ENCODE measurements at places on chromosomes 16 and 17.
A peak's percentile ranks its signal among the peaks of the same experiment; 100 is the strongest.

- peak; percentile 69 for DNase-seq
These were observed at the start of gene SPATA32 for GRCh38 chr17:45261577-45262515. TSS of gene SPATA32 (minus strand) at chr17:45262094. CDS start at chr17:45262016, 78 bp downstream.

DNA sequence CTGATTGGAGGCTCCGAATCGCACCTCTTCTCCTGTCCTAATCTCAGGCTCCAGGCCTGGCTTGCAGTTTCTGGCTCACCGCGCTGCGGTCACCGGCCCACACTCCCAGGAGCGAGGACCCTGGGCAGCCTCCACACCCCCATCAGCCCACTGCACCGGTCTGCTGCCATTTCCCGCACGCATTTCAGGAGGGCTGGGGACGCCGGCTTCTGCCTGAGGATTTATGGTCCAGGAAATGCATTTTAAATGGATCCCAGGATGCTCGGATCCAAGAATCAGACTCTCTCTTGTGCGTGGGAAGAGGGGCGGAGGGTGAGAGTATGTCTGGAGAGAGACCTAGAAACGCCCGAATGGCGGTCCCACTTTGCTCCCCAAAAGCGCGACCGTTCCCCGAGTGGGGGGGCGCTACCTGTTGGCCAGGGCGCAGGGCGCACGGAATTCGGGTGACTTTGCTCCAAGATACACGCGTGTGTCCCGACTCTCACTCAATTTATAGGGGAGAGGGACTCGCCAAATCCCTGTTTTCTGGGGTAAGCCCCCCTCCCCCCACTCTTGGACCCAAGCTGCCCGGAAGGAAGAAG is 817 bp upstream of the JPH3 start:
- no peak for DNase-seq

DNA sequence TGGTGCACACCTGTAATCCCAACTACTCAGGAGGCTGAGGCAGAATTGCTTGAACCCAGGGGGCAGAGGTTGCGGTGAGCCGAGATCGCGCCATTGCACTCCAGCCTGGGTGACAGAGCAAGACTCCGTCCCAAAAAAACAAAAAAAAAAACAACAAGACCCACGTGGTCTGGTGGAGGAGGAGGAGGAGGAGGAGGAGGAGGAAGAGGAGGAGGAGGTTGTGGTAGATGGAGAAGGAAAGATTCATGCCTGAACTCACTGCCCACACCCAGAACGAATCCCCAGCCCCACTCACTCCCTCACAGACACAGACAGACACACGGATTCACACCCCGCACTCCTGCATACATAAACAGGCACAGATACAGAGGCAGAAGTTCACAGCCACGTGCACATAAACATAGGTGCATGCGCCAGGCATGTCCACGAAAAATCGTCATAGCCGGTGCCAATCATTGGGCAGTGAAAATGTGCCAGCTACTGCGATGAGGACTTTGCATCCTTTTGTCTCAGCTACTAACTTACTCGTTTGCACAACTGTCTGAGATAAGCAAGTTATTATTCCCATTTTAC is 138.5 kb downstream of the WSCD1 start:
- no peak for DNase-seq

DNA sequence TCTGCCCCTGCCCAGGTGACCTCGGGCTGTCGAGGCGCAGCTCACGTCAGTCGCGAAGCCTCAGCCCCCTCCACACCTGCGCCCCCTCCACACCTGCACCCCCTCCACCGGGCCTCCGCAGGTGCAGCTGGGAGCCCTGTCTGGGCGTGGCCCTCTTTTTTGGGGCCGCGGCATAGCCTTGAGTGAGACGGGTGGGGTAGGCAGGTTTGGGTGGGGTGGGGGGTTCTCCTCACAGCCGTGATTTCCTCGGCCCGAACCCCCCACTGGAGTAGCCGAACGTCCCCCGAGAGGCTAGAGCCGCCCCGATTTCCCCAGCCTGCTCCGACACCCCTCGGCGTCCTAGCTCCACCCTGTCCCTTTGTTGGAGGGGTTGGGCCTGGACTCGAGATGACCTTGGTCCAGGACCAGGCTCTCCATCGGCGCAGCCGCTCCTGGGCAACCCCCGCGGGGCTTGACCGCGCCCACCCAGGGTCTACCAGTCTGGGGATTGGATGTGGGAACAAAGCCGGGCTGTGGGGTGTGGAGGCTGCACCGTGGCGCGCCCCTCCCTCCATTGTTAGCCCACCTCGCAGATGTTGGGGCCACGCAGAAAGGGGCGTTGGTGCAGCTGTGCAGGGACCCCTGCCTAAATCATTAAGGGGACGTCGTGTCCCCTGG is 626 bp downstream of the TUBB3 start:
- no peak for DNase-seq

DNA sequence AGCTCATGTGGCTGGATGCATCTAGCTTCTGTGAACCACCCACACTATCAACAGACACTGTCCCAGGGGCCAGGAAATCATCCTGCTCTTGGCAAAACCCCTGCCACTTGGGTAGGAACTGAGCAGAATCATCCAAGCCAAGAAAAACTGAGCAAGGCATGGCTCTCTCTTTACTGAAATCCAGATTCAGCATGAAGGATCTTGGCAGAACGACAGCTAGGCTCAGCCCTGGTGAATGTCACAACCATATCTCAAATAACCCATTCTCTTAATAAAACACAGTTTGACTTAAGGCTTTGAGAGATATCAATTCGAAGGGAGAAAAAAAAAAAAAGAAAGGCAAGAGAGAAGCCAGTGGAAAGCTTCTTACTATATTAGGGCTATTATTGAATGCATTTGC is 72.2 kb downstream of the MAF start:
- DNase-seq, result no peak

- DNase-seq, result no peak
These were observed 21.8 kb upstream of the ZFHX3 start for GRCh38 chr16:73069581-73070262.

GRCh38 chr16:4372001-4372577 is 441 bp downstream of the VASN start:
- no peak for DNase-seq

- DNase-seq, result peak; percentile 68
These were observed 430 bp downstream of the AMFR start for GRCh38 chr16:56424791-56425438.

DNA sequence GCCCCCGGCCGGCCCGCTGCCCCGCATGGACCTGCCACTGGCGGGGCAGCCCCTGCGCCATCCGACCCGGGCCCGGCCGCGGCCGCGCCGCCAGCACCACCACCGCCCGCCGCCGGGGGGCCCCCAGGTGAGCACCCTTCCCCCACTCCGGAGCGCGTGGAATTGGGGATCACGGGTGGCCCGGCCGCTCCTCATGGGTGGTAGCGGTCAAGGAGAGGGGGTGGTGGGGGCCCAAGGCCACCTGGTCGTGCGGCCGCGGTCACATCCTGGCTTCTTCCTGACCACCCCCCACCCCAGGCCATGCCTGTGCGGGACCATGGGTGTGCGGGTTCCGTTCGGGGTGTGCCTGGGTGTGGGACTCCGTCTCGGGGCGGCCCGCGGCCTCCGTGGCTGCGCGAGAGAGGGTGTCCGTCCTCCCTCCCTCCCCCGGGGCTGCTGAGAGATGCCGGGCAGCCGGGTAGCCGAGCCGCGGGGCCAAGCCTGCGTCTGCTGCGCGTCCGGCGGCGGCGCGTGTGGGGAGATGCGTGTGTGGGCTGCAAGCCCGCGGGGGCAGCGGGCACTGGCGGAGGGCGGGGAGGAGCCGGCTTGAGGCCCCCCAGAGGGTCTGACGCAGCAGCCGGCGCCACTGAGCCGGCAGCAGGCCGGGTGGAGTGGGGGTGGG is 6.8 kb downstream of the ACD start:
- DNase-seq, result no peak

- DNase-seq, result no peak
These were observed 20.6 kb upstream of the CA4 start for GRCh38 chr17:60129164-60129563.

DNA sequence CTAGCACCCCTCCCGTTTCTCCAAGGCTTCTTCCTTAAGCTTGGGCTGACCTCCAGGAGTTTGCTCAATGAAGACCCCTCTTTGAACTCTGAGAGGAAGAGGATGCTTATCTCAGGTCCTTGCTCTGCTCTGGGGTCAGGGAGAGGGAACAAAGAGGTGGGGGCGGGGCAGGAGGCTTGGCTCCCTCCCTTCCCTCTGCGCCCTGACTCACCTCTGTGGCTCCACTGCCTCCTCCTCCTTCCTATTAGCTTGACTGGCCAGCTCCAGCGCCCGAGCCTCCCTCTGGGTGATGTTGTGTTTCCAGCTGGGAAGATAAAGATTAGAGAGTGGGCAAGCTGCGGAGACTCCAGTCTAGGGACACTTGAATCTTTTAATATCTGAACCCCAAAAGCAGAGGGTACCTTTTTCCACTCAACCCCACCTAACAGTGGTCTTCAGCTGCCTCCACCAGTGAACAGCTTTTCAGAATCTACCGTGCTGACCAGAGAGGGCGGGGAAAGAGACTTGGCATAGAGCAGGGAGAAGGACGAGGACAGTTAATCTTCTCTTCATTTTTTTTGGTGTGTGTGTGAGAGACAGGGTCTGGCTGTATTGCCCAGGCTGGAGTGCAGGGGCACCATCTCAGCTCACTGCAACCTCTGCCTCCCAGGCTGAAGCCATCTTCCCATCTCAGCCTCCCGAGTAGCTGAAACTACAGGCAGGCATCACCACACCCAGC is 6.7 kb downstream of the GIP start:
- DNase-seq, result no peak

- DNase-seq, result peak; percentile 51
These were observed 27.1 kb downstream of the GNPTG start for GRCh38 chr16:1378804-1379303.

- no peak for DNase-seq
These were observed 4.8 kb downstream of the SLC7A5 start for GRCh38 chr16:87864331-87864989.

GRCh38 chr16:28188085-28188916 is 23.5 kb downstream of the XPO6 start:
- DNase-seq, result no peak

- no peak for DNase-seq
These were observed 3.6 kb downstream of the PMFBP1 start for GRCh38 chr16:72168365-72168764.

- DNase-seq, result no peak
These were observed 12.7 kb downstream of the NDUFAF8 start for GRCh38 chr17:81251709-81252301.

DNA sequence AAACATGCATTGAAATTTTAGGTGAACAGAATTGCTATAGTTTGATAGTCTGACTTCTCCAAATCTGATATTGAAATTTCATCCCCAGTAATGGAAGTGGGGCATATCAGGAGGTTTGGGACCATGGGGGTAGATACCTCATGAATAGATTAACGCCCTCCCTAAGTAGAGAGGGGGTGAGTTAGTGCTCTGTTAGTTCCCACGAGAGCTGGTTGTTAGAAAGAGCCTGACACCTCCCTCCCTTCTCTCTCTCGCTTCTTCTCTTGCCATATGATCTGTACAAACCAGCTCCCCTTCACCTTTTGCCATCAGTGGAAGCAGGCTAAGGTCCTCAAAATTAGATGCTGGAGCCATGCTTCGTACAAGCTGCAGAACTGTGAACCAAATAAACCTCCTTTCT is 78.8 kb downstream of the BRIP1 start:
- DNase-seq, result no peak

DNA sequence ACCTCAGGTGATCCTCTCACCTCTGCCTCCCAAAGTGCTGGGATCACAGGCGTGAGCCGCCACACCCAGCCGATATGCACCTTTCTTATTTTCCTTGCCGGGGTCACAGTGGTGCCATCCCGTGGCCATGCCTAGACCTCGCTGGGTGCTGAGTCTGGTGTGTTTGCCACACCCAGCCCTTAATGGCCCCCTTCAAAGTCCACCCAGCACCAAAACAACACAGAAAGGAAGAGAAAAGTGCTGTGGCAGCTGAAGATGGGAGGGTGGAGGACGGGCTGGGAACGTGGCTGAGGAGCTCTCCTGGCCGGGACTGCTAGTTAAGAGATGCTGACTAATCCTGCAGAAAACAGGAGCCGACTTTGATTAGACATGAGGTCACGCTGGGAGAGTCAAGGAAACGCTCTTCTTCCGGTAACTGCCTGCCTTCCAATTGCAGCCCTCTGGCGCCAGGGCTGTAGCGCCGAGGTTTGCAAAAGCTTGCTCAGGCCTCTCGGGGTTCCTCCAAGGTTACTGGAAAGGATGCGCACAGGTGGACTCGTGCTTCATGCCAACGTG is 10.9 kb downstream of the SLC43A2 start:
- no peak for DNase-seq

- DNase-seq, result no peak
These were observed 62.6 kb downstream of the CPPED1 start for GRCh38 chr16:12740986-12741610.

- no peak for DNase-seq
These were observed 85.7 kb downstream of the NOG start for GRCh38 chr17:56679115-56679776.

GRCh38 chr17:63528183-63528582 is 5.0 kb downstream of the KCNH6 start:
- DNase-seq, result no peak

- no peak for DNase-seq
These were observed 90.5 kb downstream of the ENGASE start for GRCh38 chr17:79164913-79165695.

GRCh38 chr17:56881685-56882295 is 32.1 kb downstream of the TRIM25 start:
- DNase-seq, result no peak

DNA sequence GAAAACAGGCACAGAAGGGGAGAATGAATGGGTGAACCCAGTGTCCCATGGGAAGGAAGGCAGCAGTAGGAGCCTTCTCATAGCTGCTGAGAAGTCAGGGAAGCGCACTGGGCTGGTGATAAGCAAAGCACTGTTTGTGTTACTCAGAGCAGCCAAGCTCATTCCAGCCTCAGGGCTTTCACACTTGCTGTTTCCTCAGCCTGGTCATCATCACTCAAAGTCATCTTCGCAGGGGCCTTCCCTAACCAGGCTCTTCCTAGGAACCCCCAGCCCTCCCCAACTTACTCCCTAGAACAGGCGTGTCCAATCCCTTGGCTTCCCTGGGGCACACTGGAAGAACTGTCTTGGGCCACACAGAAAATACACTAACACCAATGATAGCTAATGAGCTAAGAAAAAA is 32.1 kb upstream of the LONP2 start:
- DNase-seq, result no peak

GRCh38 chr16:46896314-46896968 is 12.3 kb downstream of the GPT2 start:
- DNase-seq, result no peak

DNA sequence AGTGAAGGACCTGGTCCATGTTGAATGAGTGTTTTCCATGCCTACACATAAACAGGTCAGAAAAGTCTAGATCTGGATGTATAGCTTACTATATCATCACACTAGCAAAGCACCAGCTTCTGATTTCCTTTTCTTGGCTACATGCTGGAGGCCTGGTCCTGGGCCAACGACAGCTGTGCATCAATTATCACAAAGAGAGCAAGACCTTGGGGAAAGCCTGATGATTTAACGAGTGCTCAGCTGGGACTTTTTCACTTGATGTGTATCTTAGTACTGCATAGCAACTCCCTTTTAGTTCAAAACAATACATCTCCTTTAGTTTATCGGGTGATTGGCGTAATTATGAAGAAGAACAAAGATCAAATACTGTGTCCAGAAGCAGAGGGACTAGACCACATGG is 358.2 kb downstream of the KIF2B start:
- DNase-seq, result no peak

GRCh38 chr16:1571012-1571671 is 37.7 kb downstream of the TMEM204 start:
- DNase-seq, result no peak

Measured in activated T-cell treated with anti-CD3 and anti-CD28 coated beads, Interleukin-2, amount 50 U/mL, for 1 hour (primary cell).